RCC 7860 (cell line): ENCODE measurements at places on chromosomes 7 and 10.

- no peak for DNase-seq
These were observed 401.7 kb downstream of the EXOC4 start for GRCh38 chr7:133654547-133654946.

DNA sequence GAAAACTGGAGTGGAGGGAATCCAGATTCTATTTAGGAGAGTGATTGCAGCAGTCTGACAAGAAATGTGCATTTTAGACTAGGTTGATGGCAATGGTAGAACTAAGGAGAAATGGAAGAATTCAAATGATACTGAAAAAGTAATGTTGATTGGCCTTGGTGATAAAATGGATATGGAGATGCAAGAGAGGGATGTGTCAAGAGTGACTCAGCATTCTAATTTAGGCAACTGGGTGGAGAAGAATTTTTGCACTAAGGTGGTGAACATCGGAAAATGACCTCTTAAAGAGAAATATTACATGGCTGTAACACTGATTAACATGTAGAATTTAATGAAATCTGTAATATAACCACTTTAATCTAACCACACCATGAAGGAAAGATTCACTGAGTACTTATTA, 806.5 kb downstream of the PHTF2 start:
- DNase-seq: no peak

DNA sequence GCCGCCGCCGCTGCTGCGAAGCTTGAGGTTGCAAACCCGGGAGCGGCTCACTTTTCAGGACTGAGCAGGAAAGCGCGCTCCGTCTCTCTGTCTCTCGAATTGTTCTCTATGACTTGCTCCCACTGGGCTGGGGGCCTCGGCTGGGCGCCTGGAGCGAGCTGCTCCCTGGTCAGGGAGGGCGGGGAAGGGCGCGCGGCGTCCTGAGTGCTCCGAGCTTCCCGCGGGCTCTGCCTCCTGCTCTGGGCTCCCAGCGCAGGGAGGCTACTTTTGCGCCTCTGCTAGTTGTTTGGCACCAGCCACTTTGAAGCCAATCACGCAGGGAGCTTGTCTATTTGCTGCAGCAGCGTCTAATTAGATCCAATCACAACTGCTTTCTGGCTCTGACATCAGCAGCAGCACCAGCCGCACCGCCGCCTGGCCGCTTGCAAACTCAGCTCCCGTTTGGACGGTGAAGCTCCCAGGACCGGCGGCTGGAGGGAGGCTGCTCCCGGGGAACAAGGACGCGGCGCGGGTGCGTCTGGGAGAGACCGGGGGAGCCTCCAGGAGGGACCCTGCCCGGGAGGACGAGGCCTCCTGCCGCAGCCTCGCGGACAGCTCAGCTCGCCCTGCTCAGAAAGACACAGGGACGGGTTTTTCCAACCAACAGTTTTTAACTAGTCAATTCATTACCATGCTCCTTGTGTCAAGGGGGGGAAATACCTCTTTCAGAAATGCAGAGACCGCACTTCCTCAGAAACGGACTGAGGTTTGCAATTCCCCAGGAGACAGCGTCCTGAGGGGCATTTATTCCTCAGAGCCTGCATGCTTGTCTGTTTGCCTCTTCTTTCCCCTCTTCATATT, at the start of gene ADARB2:
TSS of gene ADARB2 (minus strand) at position 304 of the 840 bp plus-strand sequence.
- DNase-seq: no peak

DNA sequence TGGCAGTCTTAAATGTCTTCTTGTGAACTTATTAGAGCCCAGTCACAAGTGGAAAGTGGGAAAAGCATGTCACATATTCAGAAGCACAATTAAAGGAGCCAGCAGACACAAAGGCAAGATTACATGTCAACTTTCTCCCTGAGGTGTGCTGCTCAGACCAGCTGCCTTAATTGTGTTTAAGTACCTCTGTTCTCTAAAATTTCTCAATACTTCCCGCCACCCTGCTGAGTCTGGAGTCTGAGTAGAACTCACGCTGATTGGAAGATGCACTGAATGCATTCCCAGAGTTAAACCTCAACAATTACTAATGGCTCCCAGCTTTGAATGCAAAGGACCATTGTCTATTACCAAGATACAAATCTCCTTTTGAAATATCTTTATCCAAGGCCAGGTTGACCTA, 166.4 kb upstream of the COBL start:
- no peak for DNase-seq

DNA sequence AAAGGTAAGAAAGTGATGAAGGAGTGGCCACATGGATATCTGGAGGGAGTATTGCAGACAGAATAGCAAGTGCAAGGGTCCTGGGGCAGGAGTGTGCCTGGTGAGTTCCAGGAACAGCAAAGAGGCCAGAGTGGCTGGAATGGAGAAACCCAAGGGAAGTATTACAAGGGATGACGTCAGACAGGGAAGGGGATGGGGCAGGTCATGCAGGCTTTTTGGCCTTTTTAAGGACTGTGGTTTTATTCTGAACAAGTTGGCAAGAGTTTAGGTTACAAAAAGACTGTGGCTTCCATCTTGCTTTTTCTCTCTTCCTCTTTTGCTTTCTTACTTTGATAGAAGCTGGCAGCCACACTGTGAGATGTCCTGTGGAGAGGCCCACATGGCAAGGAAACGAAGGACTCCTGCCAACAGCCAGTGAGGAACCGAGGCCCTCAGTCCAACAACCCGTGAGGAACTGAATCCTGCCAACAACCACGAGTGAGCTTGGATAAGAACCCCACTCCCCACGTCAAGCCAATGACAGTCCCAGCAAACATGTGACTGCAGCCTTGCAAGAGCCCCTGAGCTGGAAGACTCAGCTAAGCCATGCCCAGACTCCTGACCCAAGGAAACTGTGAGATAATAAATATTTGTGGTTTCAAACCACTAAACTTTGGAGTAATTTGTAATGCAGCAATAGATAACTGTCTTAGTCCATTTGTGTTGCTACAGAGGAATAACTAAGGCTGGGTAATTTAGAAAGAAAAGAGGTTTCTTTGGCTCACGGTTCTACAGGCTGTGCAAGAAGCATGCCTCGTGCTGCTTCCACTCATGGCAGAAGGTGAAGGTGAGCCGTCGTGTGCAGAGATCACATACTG, 19.8 kb upstream of the KDM7A start:
- DNase-seq: no peak

- DNase-seq: no peak
These were observed 4.4 kb upstream of the FKBP9 start for GRCh38 chr7:32952876-32953275.

DNA sequence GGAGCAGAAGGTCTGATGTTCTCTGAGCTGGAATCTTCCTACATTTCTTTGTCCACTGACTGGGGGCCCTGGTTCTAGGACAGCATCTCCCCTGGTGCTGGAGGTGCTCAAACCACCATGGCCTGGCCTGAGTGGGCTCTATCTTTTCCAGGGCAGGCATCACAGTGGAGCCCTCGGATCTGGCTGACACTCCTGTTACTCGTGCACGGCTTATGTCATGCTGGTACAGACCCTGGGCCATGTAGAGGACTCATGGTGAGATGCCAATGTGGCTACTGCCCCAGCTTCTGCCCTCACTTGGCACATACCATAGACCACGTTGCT, 96.0 kb downstream of the HIPK2 start:
- no peak for DNase-seq

DNA sequence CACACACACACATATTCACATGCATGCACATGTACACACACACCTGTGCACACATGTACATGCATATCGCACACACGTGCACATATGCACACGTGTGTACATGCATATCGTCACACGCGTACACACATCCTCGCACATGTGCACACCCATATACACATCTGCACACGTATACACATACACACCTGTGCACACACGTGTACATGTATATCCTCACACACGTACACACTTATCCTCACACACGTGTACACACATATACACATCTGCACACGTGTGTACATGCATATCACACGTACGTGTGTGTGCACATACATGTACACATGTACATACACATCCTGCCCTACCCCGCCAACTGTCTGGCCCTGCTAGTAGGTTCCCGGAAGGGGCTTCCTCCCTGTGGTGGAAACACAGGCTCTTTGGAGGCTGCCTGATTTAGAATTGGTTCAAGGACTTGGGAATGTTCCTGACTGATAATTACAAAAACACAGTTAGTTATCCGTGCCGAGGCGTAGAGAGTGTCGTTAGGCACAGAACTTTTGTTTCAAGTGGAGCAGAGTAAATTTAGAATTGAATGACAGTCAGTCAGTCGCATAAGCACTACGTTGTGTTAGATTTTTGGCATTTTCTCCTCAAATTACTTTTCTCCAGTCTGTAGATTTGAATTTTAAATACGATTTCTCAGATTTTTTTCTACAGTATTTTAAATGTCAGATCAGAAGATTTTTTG, 18.5 kb upstream of the PRKAR1B start:
- no peak for DNase-seq

- no peak for DNase-seq
These were observed 40.8 kb downstream of the RBM33 start for GRCh38 chr7:155685070-155685790.

GRCh38 chr10:56991591-56992069, 630.6 kb upstream of the ZWINT start:
- DNase-seq: no peak

GRCh38 chr10:22647244-22647643, 67.1 kb downstream of the PIP4K2A start:
- no peak for DNase-seq

GRCh38 chr10:10826125-10826524, 191.5 kb upstream of the CELF2 start:
- peak; percentile 65 for DNase-seq

- no peak for DNase-seq
These were observed 67.2 kb downstream of the RAMP3 start for GRCh38 chr7:45224832-45225231.

- no peak for DNase-seq
These were observed 182.2 kb upstream of the FZD1 start for GRCh38 chr7:91082038-91082437.

GRCh38 chr7:44655341-44655740, 48.9 kb downstream of the OGDH start:
- DNase-seq: no peak

- DNase-seq: no peak
These were observed 14.7 kb downstream of the PWWP2B start for GRCh38 chr10:132411561-132412253.

DNA sequence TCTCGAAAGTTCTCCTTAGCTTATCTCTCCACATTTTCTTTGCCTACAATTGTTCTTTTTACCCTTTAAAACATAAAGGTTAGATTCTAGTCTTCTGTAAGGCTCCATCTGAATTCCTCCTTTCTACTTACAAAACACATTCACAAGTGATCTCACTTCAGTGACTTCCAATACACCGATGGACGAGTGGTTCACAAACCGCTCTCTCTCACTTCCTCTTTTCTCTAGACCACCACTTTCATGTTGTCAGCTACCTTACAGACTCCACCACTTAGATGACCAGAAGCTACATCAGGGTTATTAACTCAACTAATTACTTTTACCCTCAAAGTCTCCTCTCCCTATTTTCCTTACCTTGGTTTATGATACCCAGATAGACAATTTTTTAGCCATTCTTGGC, 11.8 kb downstream of the MET start:
- no peak for DNase-seq

DNA sequence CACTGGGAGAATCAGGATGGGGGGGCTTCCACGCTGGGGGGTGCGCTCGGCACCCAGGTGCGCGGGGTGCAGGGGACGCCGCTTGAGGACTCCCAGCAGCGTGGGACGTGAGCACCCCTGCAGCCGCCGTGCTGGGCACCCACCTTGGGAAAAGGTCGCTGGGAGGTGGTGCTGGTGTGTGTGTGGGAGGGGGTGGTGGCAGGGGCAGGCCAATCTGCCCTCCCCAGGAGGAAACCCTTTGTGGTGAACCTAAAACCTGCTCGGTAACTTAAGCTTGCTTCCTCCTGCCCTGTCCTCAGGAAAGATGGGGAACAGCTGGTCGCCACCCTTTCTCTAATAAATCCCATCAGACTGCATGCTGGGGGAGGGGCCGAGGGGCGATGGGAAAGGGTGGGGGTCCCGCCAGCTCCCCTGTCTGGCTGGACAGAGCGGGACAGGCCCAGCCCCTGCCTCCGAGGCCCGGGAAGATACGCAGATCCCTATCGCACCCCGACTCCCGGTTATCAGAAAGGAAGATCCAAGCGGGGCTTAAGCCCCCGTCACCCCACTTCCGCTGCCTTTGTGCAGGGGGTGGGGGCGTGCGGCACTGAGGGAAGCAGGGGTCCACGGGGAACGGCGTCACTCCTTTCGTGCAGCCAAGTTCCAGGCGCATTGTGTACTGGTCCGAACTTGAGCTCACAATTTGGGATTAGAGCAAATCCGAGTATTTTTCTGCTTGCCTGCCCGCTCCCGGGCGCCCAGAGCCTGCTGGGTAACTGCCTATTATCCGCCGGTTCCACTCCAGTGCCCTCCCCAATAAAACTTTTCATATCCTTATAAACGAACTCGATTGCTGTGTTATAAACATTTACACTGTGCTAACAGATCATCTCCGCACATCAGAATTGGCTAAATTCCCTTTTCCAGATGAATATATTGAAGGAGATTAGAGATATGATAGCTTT, 64.6 kb downstream of the UNCX start:
- DNase-seq: no peak

DNA sequence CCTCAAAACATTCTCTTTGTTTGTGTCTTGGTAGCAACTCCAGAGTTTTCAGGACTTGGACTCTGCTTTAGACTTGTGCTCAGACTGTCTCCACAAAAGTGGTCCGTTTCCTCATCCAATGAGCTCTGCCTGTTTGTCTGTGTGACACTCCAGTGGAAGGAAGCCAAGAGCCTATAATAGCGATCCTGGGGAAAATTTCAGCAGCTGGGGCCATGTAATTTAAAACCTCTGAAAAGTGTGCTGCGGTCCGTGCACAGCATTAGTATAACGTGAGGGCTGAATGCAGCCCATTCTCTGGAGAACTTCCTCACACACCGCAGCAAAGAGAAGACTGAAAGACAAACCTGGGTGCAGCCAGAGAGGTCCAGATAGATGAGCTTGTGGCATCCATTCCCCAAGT, at the start of gene LRRC17:
TSS of gene LRRC17 (plus strand) at position 259 of the 400 bp plus-strand sequence. CDS start 20,914 bp downstream, outside the sequence.
- DNase-seq: no peak

GRCh38 chr10:32139223-32140073, 83.2 kb upstream of the KIF5B start:
- DNase-seq: peak; percentile 80

- DNase-seq: no peak
These were observed 115.1 kb downstream of the GNAI1 start for GRCh38 chr7:80249619-80250295.

GRCh38 chr10:113319479-113319878, 233.4 kb upstream of the HABP2 start:
- DNase-seq: no peak

GRCh38 chr7:150340024-150340749, 1.2 kb downstream of the RARRES2 start:
- peak; percentile 84 for DNase-seq

GRCh38 chr10:117365612-117366011, 9.6 kb downstream of the PDZD8 start:
- peak; percentile 51 for DNase-seq

GRCh38 chr7:127619681-127620405, 1.9 kb upstream of the PAX4 start:
- DNase-seq: no peak

GRCh38 chr10:77461636-77462296, 175.8 kb downstream of the KCNMA1 start:
- DNase-seq: no peak
